Esophagus squamous epithelium (tissue), 5 donors: ENCODE measurements at places on chromosomes 6 and 20. TPM values are rescaled to one million over a fixed set of nuclear protein-coding genes. Genes with fewer than 3 reads are reported as not detected.
A peak's percentile ranks its signal among the peaks of the same experiment; 100 is the strongest.

Gene PRKN
- total RNA-seq: 0.70 TPM

Gene SIRPB1
- total RNA-seq: 0.49 TPM

Gene OR12D3
- total RNA-seq: not detected

Gene ULBP3
- 2.1 TPM for total RNA-seq

DNA sequence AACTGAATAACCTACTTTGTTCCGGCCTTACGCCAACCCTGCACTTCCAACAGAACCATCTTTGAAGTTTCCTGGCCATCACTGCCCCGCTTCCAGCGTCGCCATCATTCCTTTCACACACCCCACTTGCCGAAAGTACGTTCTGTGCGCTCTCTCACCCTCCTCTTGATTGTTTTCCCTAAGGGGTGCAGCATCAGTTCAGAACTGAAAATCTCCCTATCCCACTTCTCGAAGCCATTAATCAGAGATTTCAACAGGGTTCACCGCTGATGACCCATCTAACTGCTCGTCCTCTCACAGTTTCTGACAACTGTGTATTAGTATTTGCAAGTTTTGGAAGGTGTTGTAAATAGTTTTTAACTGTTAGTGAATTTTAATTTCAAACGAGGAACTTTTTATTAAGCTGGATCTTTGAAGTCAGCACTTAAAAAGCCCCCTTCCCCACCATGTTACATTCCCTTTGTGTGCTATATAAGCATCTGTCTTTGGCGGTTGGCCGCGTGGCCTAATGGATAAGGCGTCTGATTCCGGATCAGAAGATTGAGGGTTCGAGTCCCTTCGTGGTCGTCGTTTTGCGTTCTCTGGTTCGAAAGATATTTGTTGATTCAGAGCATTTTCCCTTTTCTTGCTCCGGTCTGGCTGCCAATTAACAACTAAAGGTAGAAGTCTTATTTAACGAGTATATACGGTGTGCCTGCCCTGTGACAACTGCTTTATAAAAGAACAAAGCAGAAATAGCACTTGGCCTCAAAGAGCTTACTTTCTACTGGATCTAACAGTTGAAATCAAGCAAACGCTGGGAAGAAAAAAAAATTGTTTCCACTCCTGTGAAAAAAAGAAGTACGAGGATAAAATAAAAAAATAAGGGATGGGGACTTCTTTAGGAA lies 42.6 kb downstream of the TRIM27 start:
- no peak for DNase-seq
- peaks cover 3% of the 10 kb centered on the region for H3K4me1 ChIP-seq
- no peak overlapping the region for H3K27ac ChIP-seq
- peak overlapping the region; percentile 48 for H3K4me3 ChIP-seq
- H3K36me3 ChIP-seq: no peaks in the 10 kb centered on the region
- peaks cover 27% of the 10 kb centered on the region for H3K27me3 ChIP-seq

DNA sequence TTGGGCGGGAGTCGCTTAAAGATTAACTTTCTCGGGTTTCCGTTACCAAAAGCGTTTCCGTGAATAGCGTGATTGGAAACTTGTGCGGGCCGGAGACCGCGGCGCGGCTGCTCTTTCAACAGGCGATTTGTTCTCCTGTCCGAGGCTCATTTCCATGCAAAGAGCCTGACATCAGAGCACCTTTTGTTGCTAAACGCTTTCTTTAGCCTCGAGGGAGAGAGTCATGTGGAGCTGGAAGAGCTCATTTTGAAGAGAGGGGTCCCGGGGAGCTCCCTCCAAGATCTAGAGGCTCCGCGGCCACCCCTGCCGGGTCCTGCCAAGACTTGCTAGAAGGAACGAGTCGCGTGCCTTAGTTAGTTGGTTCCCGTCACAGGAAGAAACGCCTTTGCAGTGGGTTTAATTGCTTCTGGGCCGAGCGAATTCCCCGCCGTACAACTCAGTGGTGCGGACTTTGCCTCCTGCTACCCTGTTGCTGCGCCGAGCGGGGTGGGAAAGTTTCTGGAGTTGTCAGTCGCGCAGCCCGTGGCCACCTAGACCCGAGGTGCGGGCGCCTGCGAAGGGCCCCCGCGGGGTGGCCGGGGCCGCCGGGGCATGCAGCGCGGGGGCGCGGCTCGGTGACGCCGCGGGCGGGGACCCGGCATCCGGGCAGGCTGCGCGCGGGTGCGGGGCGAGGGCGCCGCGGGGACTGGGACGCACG lies at the start of gene SASH1:
SASH1 (plus strand) TSS at position 489 of the 697 bp plus-strand sequence. CDS start 230 bp downstream, outside the sequence.
- H3K4me1 ChIP-seq: peaks cover 25% of the 10 kb centered on the region
- no peak for DNase-seq
- H3K27ac ChIP-seq: peak within 1 kb of the TSS; percentile 98
- H3K27me3 ChIP-seq: no peaks in the 10 kb centered on the region
- peak within 1 kb of the TSS; percentile 79 for H3K4me3 ChIP-seq
